ENCODE measurements at places on chromosomes 1 and 21.
A peak's percentile ranks its signal among the peaks of the same experiment; 100 is the strongest.

DNA sequence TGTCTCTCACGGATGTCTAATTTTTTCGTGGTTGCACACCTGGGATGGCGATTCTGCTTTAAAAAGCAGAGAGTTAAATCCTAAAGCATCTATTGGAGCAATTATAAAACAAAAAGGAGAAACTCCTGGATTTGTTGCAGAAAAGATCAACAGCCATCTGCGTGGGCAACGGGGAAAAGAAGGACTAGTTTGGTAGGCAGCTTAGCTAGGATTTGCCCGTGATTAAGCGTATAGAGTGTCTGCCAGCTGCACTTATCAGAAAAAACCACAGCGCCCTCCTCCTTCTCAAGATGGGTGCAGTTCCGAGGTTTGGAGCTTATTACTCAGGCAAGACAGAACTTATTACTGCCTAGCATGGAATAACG is 526 bp upstream of the SLC25A24 start:
- peak; percentile 14 for DNase-seq

DNA sequence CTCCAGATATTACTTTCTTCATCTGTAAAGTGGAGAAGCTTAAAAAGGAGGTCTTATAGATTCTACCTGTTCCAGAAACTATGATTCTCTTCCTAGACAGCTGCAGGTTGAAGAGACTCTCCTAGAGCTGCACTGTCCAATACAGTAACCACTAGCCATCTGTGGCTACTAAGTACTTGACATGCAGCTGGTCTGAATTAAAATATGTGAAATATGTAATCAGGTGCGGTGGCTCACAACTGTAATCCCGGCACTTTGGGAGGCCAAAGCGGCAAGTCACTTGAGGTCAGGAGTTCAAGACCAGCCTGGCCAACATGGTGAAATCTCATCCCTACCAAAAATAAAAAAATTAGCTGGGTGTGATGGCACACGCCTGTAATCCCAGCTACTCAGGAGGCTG is 15.8 kb downstream of the APP start:
- DNase-seq, result no peak

DNA sequence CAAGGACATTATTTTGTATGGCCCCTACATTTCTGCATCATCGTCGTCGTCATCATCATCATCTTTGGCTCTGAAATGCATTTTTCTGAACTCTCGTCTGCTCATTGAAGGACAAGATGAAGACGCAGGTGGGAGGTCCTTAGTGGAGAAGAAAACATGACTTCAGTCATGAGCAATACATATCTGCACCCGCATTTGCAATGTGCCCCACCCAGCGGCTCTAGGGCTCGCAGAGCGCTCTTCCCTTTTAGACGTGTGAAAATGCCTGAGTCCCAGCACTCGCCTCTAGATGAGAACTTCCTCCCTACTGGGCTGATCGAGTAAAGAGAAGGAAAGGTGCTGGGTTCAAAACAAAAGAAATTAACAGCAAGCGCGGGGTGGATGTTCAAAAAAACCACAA is 10.1 kb downstream of the C1orf174 start:
- peak; percentile 16 for DNase-seq

DNA sequence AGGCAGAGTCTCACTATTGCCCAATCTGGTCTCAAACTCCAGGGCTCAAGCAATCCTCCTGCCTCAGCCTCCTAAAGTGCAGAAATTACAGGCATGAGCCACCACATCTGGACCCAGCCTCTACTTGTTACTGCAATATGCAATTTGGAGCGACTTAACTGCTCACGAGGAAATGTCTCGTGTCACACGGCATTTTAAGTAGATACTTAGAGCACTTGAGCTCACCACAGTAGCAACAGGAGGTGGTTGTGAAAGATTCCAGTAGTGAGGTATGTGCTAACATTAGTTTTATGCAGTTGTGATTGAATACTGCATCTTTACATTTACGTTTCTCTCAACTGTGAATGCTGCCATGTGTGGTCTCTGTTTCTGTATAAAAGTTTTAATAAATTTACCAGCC is 5.8 kb upstream of the NDUFV3 start:
- DNase-seq, result no peak

DNA sequence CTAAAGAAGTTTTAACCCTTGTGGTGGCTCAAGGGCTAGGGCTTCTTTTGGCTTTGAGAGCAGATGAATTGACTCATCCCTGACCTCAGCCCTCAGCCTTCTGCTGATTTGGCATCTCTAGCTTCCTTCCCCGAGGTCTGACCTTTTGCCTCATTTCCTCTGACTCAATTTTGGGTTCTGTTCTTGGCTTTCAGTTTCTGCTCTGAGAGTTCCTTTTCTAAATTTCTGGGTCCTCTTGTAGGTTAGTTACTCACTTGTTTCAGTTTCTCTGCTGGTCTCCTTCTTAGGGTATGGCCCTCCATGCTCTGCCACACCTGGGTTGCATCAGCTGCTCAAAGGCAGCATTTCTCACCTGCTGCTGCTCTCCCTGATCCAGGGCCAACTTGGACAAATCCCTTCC is 19.4 kb downstream of the PDE4B start:
- DNase-seq, result peak; percentile 53

GRCh38 chr1:24341260-24341659 is 22.1 kb downstream of the GRHL3 start:
- DNase-seq, result no peak

GRCh38 chr1:117235863-117236465 is 25.2 kb upstream of the VTCN1 start:
- DNase-seq, result no peak

GRCh38 chr1:241611063-241611462 is 29.1 kb downstream of the CHML start:
- no peak for DNase-seq

- DNase-seq, result no peak
Measured at GRCh38 chr1:177238967-177239366, 68.2 kb downstream of the BRINP2 start.

DNA sequence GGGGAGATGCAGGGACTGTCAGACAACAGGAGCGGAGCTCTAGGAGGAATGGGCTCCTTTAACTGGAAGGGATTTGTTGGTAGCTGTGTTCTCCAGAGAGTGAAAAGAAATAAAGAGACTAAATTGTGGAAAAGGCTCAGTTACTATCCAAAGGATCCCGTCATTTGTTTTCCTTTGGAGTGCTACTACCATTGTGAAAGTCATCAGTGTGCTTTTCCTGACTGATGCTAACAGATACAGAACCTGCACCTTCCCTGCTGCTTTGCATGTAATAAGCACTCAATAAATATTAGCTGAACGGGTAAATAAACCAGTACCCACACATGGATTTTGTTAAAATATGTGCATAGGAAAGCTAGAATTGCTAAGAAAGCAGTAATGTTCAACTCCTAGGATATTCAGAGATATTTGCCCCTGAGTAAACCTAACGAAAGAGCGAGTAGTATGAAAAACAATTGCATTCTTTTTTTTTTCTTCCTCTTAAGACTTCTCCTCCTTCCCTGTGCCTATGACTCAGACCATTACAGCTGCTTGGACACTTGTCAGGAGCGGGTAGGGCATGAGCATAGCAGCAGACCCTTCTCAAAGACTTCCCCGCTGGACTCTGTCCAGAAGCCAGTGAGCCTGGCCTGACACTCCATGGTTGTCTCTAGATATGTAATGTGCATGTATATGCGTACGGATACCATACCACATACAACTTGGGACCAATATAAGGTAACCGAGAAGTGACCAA is 41.7 kb downstream of the PTGFRN start:
- DNase-seq, result no peak

- no peak for DNase-seq
Measured at GRCh38 chr1:151108331-151108730, 37.8 kb downstream of the GABPB2 start.

DNA sequence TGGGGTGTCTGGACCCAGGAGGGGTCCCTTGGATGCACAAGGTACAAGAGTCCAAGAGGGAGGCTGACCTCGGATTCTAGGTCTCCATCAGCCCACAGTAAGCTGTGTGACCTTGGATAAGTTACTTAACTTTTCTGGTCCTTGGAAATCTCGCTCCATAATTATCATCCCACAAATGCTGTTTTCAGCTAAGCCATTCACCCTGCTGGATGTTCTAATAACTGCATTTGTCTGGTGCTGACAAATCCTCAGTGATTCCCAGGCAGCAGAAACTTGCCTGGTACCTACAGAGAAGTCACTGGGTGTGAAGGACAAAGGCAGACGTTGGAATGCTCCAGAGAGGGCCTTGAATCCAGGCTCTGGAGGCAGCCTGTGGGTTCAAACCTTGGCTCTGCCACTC is 89.7 kb downstream of the IGSF21 start:
- DNase-seq, result no peak

- no peak for DNase-seq
Measured at GRCh38 chr1:234881893-234882771, 246.5 kb downstream of the TOMM20 start.

All from CD4-positive, alpha-beta T cell treated with Interferon gamma for 1 hour (primary cell).